GM12864 (cell line): ENCODE measurements at places on chromosomes 6 and 20.

- no peak for DNase-seq
These were observed 11.5 kb downstream of the SDC4 start for GRCh38 chr20:45336530-45337366.

- DNase-seq: no peak
These were observed 12.7 kb downstream of the IL22RA2 start for GRCh38 chr6:137160763-137161162.

GRCh38 chr6:135572051-135572450 is 74.5 kb upstream of the AHI1 start:
- DNase-seq: no peak

- no peak for DNase-seq
These were observed 52.5 kb upstream of the SLC22A23 start for GRCh38 chr6:3509336-3509735.

DNA sequence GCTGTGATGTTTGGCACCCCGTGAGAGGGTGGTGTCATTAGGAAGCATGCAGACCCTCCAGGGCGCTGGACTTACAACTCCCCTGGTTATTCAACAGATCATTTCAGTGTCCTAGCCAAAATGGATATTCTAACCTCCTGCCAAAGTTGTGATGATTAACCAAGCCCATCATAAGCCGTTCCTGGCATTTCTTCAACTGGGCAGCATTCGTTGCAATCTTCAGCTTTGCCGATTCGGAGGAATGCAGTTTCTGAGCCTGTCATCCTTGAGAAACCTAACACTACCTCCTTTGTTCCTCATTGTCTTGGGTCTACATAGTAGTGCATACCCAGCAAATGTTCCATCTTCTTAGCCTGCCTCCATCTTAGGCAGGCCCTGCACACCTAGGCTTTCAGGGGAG is 79.2 kb upstream of the MAP3K4 start:
- no peak for DNase-seq

- no peak for DNase-seq
These were observed 96.5 kb upstream of the TBX18 start for GRCh38 chr6:84860920-84861319.

- DNase-seq: no peak
These were observed 122.9 kb upstream of the QKI start for GRCh38 chr6:163291622-163292021.

DNA sequence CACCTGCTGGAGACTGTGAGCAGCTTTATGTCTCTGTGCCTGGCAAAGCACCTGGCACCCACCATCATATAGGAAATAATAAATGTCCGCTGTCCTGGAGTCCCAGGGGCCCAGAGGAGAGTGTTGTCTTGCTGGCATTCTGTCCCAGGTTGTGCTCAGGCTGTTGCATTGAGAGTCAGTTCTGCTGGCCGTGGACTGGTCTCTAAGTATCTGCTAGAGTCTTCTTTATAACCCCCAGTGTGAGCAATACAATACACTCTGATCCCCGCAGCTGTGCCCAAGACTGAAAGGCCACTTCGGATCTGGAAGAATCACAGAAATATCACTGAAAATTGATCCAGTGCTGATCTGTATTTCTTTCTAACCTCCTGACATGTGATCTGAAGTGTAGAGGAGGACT is 38.3 kb upstream of the HINT3 start:
- no peak for DNase-seq

GRCh38 chr6:150185732-150186117 is 42.9 kb downstream of the PPP1R14C start:
- DNase-seq: no peak

GRCh38 chr6:46648869-46649492 is 3.6 kb downstream of the CYP39A1 start:
- DNase-seq: no peak

DNA sequence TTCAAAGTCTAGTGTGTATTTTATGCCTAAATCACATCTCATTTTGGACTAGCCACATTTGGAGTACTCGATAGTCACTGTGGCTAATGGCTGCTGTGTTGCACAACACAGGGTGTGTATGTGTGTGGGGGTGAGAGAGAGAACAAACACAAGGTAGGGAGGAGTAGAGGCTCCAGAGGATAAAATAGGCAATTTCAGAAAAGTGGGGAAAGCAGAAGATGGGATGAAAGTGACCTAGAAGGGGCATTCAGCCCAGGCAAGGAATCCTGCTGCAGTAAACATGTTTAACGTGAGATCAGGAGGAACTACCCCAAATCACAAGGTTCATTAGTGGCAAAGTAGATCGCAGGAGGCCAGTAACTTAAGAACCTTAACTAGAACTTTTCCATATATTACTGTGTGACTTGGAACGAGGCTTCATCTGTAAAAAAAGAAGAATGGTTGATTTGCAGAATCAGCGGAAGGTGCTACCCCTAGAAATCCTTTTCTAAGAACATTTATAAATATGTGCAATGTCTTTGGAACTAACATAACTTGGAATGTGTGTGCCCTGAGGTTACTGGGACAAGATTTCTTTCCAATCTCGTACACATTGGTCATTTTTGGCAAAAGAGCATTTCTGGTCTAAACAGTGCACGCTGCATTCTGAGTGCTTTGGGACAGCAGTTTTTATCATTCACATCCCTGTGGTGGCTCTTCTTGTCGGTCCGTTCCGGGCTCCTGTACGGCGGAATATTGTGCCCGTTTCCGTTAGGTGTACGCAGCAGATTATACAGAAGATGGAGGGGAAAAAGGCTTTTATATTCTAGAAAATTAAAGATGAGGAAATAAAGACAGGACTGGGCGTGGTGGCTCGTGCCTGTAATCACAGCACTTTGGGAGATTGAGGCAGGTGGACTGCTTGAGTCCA is 2.6 kb downstream of the DUSP22 start:
- DNase-seq: no peak
